Eye (tissue), 1 donor: ENCODE measurements at places on chromosomes 7 and 10.
A peak's percentile ranks its signal among the peaks of the same experiment; 100 is the strongest.

- DNase-seq, result peak; percentile 21
Measured at GRCh38 chr7:107471292-107472070, 1.6 kb downstream of the GPR22 start.

DNA sequence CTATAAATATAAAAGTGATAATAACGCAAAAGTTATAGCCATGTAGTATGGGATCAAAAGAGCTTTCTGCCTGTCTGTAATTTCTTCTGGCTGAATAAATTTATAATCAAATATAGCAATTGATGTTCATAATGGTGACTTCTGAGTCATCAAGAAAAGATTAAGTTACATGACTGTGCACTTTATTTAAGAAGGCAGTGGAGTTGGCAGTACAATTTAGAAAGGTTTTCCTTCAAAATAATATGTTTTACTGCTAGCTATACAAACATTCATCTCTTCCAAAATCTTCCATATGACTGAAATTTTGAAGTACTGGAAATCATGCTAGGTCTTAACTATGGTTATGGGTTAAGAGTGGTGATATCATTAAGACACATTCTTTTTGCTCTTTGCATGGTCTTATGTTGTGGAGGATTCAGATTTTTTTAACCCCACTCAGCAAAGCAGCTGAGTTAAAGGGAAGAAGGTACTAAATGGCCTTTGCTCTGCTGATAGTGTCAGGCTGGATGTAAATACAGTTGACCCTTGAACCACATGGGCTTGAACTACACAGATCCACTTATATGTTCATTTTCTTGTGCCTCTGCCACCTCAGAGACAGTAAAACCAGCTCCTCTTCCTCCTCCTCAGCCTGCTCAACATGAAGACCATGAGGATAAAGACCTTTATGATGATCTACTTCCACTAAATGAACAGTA lies 323.6 kb downstream of the BBS9 start:
- no peak for DNase-seq

- DNase-seq, result no peak
Measured at GRCh38 chr7:140211698-140212097, 34.9 kb upstream of the KDM7A start.

DNA sequence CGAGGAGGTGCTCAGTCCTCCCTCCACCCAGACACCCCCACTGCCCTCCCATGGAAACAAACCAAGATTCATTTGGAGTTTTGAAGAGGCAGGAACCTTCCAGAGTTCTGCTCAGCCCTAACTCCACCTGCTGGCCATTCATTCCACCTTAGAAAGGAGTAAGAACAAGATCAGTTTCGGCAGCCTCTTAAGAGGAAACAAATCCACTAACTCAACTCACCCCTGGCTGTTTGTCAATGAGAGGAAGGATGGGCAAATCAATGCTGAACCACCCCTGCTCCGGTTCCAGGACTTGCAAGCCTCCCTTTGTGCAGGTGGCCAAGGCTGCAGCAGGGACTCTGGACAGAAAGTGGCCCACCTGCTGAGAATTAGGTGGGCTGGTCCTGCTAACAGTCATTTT lies 26.2 kb downstream of the CCDC3 start:
- DNase-seq, result no peak

GRCh38 chr10:12835709-12836108 lies 165.8 kb downstream of the CCDC3 start:
- no peak for DNase-seq

- no peak for DNase-seq
Measured at GRCh38 chr10:49197171-49197570, 9.0 kb upstream of the TMEM273 start.

GRCh38 chr10:130128062-130128781 lies 8.0 kb upstream of the GLRX3 start:
- DNase-seq, result no peak

DNA sequence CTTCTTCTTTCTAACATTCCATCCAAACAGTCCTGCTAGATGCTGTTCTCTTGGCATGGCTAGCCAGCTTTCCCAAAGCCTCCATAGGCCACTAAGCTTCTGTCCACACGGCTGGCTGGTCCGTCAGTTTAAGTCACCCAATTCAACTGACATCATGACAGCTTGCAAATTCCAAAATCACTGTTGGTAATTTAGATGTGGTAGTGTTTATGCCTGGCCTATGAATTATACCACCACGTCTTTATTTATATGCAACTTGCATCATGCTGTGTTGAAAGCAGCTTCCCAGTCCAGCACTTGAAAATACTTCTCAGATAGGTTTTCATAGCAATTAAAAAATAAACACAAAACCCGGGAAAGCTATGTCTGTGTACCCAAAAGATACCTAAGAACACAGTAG lies 2.2 kb upstream of the VIM start:
- peak; percentile 86 for DNase-seq

DNA sequence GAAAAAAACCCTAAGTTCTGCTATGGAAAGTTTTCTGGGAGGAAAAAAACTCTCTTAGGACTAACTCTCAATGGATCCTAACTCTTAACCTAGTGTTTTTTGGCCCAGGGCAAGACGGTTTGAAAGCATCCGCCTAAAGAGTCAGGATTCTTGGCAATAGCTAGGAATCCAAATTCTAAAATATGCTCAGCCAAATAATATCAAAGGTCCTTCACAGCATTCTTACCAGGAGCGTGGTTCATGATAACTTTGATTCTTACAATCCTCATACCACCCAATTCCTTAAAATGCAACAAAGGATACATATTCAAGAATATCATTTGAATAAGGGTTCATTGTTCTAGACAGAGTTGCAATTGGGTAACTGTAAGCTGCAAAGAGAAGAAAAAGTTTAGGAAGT lies 21.3 kb downstream of the CPA1 start:
- DNase-seq, result no peak

DNA sequence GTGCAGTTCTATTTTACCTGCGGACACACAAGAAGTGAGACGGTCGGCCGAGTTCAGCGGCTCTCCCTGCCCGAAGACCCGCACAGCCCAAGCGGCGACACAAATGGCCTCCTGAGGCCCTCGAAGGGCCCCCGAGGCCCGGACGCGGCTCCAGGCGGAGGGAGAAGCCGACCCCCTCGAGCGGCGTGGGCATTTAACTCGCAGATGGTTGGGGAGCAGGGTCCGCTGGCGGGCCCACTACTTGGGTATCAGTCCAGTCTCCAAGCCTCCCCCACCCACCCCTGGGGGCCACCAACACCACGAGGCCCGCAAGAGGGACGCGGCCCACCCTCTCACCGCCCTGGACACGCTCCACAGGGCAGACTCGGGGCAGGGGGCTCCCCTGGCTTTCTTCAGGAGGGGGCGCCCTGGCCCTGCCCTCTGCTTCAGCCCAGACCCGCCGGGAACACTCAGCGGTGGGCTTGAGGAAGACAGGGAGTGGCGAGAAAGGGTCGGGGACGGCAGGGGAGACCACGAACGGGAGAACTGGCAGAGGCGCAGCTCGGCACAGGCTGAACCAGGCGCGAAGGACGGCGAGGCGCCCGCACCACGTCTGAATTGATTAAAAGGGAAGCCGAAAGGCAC lies 1.7 kb downstream of the IGF2BP3 start:
- peak; percentile 79 for DNase-seq

GRCh38 chr10:70549962-70550458 lies 52.5 kb downstream of the PRF1 start:
- DNase-seq, result peak; percentile 92

DNA sequence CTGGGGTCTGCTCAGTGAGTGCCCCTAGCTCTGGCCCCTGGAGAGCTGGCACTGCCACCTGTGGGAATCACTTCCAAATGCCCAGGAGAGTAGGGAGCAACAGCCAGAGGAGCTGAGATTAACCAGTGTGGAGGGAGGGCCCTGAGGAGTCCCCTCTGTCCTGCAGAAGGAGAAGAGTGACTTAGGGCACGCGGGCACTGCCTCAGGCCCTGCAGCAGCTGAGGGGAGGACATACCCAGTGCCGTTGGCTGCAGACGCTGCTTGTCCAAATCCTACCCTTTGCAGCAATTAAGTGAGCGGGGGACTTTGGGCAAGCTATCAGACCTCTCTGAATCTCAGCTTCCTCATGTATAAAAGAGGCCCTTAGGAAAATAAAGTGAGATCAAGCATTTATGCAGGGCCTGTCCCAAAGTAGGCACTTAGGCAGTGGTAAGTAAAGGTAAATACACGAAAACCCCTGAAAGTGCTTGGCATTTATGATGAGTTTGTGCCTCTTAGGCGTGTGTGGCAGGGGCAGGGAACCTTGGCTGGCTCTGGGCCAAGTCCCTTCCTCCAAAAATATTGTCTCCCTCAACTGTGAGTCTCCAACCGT lies 16.9 kb downstream of the PRF1 start:
- DNase-seq, result no peak

GRCh38 chr7:50315739-50316671 lies 11.5 kb downstream of the IKZF1 start:
- peak; percentile 21 for DNase-seq

DNA sequence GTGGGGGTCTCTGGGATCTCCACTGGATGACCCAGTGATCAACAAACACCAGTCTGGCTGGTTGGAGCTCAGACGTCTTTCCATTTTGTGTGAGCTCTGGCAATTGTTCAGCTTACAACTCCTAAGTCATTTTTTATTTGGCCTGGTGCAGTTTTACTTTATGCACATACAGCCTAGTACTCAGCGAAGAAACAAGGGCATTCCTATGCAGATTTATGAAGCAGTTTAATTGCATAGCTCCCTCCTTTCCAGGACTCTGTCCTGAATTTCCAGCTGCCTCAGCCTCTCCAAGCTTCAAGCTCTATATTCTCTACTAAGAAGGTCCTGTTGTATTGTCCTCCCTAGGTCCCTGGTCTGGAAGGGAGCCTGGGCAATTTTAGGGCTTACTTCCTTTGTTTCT lies 145.6 kb upstream of the GALNT17 start:
- no peak for DNase-seq

DNA sequence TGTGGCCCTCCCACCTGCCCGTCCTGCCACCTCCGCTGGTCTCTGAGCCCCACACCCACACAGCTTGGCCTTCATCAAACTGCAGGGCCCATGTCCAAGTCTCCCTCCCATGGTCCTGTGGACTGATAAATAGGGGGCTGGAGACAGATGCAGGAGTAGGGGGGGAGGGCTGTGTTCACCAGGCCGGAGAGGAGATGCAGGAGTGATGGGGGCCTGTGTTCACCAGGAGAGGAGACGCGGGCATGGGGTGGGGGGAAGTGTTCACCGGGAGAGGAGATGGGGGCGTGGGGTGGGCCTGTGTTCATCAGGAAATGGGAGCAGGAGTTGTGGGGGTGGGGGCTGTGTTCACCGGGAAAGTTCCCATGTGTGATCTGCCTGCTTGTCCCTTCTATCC lies 37.0 kb downstream of the JAKMIP3 start:
- DNase-seq, result no peak

DNA sequence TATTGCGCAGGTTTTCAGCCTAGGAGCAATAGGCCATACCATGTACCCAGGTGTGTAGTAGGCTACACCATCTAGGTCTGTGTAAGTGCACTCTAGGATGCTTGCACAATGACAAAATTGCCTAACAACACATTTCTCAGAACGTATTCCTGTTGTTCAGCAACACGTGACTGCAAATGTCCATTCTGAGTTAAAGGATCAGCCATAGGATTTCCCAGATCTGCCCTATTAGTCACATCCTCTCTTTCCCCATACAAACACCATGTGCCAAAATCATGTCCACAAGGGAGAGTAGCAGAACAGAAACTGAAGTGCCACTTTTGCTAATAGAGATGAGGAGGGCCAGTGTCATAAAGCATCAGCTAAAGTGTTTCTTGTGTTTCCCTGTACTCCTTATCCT lies 42.6 kb upstream of the AMPH start:
- DNase-seq, result no peak

DNA sequence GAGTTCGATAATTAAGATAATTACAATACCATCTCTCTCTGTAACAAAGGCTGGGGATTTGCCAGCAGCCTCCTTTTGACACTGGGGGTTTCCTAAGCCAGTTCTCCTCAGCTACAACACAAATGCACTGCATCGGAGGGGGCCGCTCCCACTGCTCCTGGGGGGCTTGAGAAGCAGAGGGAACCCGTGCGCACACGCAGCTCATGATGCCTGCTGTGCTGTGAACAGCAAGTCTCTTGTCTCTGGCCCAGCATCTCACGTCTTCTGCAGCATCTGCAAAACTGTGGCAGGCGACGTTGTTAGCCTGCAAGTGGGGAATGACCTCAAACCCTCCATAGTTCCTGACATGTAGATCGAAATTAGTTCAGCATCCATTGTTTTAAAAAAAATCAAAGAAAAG lies 5.5 kb downstream of the VIPR2 start:
- DNase-seq, result no peak

DNA sequence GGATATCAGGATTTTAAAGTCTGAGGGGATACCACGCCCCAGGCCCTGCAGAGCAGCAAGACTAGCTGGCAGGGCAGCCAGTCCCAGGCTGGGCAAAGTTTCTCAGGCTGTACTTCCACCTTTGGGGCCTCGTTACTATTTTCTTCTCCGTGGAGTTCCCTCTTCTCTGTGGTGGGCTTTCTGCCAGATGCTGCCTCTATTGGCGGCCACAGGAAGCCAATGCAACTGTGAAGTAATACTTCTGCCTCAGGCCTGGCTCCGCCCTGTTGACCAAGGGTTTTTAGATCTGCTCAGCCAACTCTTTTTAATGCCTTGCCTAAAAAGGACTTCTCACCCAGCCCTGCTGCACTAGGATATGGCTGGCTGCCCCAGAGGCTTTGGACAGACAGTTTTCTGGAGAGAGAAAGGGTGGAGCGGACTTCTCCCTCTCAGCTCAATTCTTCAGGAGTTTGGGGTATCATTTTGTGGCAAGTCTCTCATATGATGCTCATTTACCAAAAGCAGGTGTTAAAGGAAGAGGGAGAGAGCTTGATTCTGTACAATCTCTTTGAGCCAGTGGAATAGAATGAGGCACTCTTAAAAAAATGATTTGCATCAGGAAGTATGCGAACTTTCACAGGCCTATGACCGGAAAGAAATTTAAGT lies 67.4 kb downstream of the HHEX start:
- peak; percentile 28 for DNase-seq

DNA sequence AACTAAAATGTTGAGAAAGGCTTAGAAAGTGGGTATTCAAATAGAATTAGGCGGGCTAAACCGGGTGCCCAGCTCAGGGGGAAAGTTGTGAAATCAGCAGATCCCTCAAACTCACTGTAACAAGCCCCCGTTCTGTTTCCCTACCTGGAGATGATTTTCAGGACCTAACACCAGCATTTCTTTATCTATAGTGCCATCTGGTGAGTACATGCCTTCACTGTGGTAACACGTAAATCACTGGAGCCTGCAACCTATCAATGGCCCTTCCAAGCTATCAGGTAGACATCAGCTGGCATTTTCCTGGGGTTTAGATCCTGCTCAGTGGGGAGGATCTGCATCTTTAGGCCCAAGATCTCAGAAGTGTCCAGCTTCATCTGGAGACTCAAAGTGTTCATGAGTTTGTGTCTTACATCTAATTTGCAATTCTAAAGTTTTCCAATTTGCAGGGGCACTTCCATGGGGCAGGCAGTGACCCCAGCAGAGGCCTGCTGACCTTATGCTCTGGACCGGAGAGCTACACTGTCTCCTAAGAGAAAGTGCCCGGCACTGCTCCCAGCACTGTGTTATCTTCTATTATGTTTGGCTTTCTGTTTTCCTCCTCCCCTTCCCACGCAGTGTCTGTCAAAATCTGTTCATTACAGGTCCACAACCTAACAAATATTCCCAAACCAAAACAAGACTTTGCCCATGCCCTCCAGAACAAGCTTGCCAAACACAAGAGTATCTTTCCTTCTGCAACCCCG lies 132.5 kb downstream of the LSM5 start:
- peak; percentile 57 for DNase-seq

GRCh38 chr10:26544932-26545331 lies 106.8 kb downstream of the APBB1IP start:
- DNase-seq, result no peak

- DNase-seq, result no peak
Measured at GRCh38 chr10:110500515-110500905, 2.8 kb downstream of the DUSP5 start.
